ENCODE measurements at places on chromosomes 16 and 17. TPM values are rescaled to one million over a fixed set of nuclear protein-coding genes. Genes with fewer than 3 reads are reported as not detected.

- no peak for DNase-seq
These were observed 1.9 kb upstream of the STUB1 start for GRCh38 chr16:678209-678857.

Gene ZFHX3
- 0.69 TPM for total RNA-seq

DNA sequence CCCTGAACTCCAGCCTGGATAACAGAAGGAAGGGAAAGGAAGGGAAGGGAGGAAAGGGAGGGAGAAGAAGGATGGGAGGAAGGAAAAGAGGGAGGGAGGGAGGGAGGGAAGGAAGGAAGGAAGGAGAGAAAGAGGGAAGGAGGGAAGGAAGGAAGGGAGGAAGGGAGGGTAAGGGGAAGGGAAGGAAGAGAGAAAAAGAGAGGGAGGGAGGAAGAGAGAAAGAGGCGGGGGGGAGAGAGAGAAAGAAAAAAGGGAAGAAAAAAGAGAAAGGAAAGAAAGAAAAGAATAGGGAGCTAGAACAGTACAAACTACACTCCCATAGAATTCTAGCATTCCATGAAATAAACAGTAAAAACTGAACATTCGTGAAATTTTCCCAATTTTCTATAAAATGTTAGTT, 23.1 kb upstream of the TRIM37 start:
- no peak for DNase-seq

GRCh38 chr16:55408661-55409060, 70.3 kb upstream of the MMP2 start:
- DNase-seq = no peak

Data from CD4-positive, alpha-beta memory T cell (primary cell).